GM18507 (cell line): ENCODE measurements at places on chromosomes 7 and 10.

DNA sequence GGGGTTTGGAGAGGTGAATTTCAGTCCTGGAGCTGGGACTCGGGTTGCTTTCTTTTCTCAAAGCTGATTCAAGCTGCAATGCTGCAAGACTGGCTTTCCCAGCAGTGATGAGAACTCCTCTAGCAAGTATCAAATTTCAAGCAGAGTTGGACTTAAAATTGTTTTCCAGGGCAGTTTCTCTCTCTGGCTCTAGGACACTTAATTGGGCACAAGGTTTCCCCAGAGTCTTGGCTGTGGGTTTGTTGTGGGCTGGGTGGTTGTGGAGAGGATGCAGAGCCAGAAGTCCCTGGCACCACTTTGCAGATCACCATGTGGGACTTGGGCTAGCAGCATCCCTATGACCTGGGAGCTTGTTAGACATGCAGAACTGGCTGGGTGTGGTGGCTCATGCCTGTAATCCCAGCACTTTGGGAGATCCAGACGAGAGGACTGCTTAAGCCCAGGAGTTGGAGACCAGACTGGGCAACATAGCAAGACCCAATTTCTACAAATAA, 16.8 kb downstream of the AKR1B15 start:
- DNase-seq, result no peak

GRCh38 chr10:97719602-97720001, 6.1 kb downstream of the MARVELD1 start:
- DNase-seq, result no peak

- peak; percentile 30 for DNase-seq
Measured at GRCh38 chr7:28078036-28078901, 102.3 kb downstream of the JAZF1 start.

DNA sequence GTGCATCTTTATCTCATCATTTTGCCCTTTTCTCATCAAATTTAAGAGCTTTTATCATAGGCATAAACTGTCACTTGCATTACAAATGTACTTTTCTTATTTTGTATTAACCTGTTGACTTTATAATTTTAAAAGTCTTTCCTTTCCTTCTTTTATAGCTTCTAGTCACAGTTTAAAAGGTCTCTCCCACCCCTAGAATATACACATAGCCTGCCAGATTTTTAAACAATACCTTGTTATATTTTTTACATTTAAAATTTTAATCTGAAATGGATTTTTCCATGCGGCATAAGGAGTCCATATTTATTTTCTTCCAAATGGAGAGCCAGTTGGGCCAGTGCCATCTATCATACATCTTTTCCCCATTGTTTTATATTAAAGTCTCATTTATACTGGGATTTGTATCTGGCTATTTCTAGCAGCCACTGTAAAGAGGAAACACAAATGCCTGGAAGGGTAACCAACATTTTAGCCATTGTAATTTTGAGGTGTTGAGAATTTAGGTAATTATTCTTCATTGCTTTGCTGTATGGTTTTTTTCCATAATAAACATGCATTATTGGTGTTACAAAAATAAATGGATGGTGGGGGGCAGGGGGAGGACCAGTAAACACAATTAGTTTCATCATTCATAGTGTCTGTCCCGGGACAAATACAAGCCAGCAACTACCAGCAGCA, 92.8 kb downstream of the CCDC71L start:
- DNase-seq, result no peak

GRCh38 chr10:65811931-65812525, 1113.8 kb upstream of the LRRTM3 start:
- DNase-seq, result no peak

- no peak for DNase-seq
Measured at GRCh38 chr10:132063432-132063831, 2.3 kb upstream of the JAKMIP3 start.

DNA sequence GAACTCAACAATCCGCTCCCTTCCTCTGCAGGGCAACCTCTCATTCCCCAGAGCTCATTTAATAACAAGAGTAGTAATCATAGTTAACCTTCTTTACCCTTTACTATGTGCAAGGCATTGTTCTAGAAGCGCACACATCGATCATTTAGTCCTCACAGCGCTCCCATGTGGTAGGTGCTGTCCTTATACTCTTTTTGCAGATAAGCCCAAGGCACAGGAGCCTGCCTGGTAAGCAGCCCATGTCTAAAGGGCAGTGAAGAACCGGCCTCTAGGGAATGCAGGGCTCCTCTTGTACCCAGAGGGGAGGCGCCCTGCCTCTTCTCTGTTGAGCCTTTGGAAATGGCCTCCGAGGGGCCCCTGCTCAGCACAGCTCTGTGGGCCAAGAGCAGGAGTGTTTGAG, 14.3 kb downstream of the CHST3 start:
- DNase-seq, result no peak
